Activated effector memory CD4-positive, alpha-beta T cell treated with Interleukin-2 at 50 U/mL for 16 hours (primary cell): ENCODE measurements at places on chromosomes 4 and X.

- no peak for DNase-seq
These were observed 213.5 kb upstream of the CLNK start for GRCh38 chr4:10898072-10898471.

GRCh38 chr4:106614441-106614840, 245.9 kb upstream of the GIMD1 start:
- no peak for DNase-seq

- DNase-seq, result no peak
These were observed 1316.3 kb downstream of the STIM2 start for GRCh38 chr4:28176942-28177341.

DNA sequence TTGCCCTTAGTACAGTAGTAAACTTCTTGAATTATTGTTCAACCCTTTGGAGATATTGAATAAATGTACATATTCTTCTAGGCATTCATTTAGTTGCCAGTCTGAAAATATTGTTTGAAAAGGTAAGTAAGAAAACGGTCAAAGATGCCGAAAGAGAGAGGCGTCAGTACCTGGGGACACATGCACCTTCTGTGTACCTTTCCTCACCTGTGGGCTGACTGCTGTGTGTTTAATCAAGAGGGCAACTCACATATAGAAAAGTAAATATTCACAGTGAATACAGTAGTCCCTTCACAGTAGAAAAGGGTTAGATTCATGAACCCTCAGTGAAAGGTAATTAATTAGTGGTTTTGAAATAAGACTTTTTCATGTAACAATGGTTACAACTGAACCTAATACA, 6.9 kb downstream of the ANXA10 start:
- no peak for DNase-seq

GRCh38 chr4:8615366-8615765, 22.8 kb downstream of the CPZ start:
- DNase-seq, result no peak

DNA sequence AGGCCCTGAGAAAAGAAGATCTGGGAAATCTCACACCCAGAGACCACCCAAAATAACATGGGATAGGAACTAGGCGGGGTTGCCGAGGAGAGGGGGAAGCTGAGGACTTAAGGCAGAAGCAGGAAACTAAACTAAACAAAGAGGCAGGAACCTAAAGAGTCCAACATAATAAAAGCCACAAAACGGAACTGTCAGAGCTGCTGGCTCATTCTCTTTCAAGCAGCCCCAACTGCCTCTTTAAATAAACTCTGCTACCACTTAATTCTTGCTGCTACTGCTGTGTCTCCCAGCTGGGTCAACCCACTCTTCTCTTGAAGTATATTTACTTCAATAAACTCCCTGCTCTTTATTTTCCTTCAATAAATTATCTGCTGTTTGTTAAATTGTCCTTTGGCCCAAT, 44.5 kb downstream of the MAGEB16 start:
- no peak for DNase-seq

- no peak for DNase-seq
These were observed 25.3 kb downstream of the DCHS2 start for GRCh38 chr4:154466336-154466735.

DNA sequence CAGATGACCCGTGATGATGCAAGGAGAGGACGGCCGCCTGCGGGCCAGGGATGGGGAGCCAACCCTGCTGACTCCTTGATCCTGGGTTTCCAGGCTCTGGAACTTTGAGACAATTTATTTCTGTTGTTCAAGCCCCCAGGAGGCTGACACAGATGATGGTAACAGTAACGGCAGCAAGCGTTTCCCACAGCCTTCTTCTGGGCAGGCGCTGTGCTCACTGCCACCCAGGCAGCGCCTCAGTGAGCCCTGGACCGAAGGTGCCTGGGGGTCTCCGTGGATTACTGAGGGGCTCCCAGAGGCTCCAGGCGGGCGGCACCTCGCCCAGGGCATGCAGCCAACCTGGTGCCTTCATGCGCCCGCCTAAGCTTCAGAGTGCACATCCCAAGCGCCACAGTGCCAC, 103.9 kb upstream of the AFAP1 start:
- DNase-seq, result no peak

GRCh38 chr4:130029442-130029841, 933.5 kb downstream of the C4orf33 start:
- no peak for DNase-seq
